Posterior vena cava (tissue), 2 donors: ENCODE measurements at places on chromosomes 16 and 17. TPM values are rescaled to one million over a fixed set of nuclear protein-coding genes. Genes with fewer than 3 reads are reported as not detected.

- DNase-seq, result no peak
Observed at GRCh38 chr17:67058036-67058435, 13.7 kb downstream of the CACNG1 start.

GRCh38 chr16:5776876-5777275 is 679.3 kb upstream of the EEF2KMT start:
- DNase-seq, result no peak

- no peak for DNase-seq
Observed at GRCh38 chr16:4924593-4925292, 12.2 kb downstream of the PPL start.

DNA sequence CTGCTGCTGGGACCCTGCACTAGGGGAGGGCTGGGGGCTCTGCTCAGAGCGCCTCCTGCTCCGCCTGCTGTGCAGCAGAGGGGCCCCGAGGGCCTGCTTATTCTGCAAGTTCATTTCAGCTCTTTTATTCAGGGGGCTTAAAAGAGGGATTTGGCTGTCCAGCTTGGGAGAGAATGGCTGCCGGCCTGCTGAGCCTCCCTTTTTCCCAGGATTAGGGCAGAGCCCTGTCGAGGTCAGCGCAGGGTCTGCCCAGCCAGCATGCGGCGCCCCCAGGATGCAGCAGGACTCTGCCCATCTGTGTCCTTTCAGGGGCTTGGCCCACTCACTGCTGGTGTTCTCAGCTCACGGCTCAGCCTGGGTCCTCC is 1.1 kb downstream of the SMIM5 start:
- no peak for DNase-seq

GRCh38 chr16:17744921-17745572 is 274.3 kb upstream of the XYLT1 start:
- no peak for DNase-seq

- DNase-seq, result peak; percentile 95
Observed at GRCh38 chr16:85123891-85124635, 11.8 kb upstream of the CIBAR2 start.

Gene CCL4
- 2.6 TPM for total RNA-seq

Gene SLC6A4
- total RNA-seq, result 0.28 TPM

Gene ALG1
- total RNA-seq, result 14.7 TPM
